ENCODE measurements at places on chromosomes 1 and 21.
A peak's percentile ranks its signal among the peaks of the same experiment; 100 is the strongest.

DNA sequence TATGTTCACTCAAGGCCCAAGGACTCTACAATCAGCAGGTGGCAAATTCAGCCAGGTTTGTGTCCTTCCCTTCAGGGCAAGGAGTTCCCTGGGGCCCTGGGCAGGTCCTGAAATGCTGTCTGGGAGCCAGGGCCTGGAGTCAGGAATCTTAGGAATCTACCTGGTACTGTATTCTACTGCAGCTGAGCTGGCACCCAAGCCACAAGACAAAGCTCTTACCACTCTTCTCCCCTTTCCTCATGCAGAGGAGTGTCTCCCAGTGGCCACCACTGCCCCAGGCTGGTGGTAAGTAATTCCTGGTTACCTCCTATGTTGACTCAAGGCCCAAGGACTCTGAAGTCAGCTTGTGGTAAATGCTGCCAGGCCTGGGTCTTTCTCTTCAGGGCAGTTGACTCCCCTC, 153.4 kb downstream of the NRIP1 start:
- no peak for DNase-seq

DNA sequence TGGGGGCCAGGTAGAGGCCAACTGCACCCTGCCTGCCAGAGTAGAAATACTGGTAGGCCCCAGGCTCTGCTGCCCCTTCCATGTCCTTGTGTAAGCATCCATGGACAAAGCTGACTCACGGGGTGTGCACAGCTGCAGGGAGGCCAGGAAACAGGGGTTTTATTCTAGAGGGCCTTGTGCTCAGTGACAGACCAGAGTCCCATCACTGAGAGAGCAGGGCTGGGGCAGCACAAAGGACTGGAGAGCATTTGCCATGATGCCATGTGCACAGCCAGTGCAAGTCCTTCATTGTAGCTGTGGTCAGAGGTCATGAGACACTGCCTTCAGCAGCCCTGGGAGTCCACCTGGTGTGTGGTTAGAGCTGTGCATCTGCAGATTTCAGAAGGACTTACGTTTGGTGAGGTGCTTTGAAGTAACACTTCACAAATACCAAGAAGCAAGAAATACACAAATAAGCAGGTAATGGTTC, 8.1 kb downstream of the ARF1 start:
- peak; percentile 15 for DNase-seq

GRCh38 chr1:94271373-94271772, 34.0 kb upstream of the ARHGAP29 start:
- no peak for DNase-seq

DNA sequence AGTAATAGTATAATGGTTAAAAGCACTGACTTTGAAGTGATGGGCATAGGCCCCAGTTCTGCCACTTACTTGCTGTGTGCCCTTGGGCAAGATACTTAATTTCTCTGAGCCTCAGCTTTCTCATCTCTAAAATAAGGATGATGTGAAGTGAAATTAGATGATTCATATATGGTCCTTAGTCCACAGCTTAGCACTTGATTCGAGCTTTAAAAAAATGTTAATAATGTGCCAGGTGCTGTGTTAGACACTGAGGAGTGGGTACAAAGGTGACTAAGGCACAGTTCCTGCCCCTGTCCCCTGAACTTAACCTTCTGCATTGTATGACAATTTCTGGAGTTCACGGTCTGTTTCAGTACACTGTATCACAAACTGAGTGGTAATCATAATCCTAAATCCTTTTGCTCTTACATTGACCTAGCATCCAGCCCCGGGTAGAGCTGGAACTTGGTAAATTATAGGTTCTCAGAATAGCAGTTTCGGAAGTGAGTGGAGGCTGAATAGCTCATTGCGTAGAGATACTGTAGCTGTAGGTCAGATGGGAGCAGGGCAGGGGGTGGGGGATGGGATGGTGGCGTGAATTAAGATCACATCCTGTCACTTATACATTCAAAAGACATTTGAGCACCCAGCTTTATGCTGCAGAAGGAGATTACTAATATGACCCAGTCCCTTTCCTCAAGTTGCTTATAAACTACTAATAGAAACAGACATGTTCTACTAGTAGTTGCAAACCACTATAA, 1.5 kb downstream of the ZNF691 start:
- DNase-seq = no peak

DNA sequence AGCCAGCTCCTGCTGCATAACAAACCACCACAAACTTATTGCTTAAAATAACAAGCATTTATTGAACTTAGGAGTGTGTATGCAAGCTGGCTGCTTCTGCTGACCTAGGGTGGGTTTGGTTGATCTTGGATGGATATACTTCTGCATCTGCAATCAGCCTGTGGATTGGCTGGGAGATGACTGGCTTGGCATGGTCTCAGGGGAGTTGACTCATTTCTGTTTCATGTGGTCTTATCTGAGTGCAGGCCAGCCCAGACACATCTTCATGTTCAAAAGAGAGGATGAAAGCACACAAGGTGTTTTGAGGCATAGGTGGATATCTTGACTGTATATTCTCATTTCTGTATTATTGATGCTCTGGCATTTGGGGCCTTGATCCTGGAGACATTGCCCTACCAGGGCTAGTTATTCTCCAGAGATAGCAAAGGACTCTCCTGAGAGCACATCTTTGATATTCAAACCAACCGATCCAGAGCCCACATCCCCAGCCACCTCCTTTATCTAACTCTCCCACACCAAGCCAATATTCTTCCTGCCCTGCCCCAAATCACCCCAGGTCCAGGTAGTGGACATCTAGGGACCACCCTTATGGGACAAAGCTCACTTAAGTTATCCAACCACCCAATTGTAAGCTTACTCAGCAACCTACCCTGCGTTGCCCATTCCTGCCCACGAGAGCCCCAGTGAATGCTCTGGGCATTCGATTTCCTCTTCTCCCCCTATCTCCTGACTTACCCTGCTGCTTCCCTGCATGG, 350.8 kb downstream of the PTPRU start:
- DNase-seq = no peak

GRCh38 chr1:231683439-231684165, 57.0 kb downstream of the DISC1 start:
- no peak for DNase-seq

DNA sequence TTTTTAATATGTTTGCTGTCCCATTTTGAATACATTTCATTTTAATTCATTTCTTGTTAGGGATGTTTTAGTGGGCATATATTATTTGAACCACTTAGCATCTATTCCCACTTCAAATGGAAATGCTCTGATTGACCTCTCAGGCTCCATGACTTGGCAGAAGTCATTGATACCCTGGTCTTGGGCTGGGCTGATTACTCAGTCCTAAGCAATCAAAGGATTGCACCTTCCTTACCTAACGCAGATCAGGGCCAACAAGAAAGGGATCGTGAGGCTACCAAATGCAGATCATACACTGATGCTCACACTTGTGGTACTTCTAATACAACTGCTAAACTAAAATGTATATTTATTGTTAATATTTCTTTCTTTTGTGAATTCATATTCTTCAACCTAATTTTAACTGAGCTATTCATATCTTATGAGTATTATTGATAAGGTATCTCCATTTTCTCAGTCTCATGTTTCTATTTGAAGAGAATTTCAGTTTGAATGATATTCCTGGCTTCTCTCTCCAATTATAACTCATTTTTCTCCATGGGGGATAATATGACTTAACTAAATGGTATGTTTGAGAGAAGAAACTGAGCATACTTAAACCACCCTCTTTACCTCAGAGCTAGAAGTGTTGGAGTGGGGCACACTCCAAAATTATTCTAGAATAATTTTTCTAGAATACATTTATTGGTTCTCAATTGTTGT, 615.5 kb upstream of the ADAMTS5 start:
- no peak for DNase-seq

DNA sequence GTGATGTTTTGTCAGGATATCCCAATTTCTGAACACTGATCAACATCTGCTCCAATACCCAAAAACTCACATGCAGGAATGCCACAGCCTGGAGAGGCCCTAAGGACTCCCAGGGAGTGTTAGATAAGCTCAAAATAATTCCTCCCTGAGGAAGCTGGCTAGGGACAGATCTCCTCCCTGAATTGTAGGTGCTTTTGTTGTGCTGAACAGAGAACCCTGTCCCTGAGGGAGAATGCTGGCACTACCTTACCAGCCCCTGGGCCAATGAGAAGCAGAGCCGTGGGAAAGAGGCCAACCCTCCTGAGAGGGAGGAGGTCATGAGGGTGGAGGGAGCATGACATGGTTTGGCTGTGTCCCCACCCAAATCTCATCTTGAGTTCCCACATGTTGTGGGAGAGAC, 73.6 kb upstream of the PTGFRN start:
- no peak for DNase-seq

GRCh38 chr21:39040494-39041110, 142.6 kb downstream of the PSMG1 start:
- DNase-seq = peak; percentile 48

DNA sequence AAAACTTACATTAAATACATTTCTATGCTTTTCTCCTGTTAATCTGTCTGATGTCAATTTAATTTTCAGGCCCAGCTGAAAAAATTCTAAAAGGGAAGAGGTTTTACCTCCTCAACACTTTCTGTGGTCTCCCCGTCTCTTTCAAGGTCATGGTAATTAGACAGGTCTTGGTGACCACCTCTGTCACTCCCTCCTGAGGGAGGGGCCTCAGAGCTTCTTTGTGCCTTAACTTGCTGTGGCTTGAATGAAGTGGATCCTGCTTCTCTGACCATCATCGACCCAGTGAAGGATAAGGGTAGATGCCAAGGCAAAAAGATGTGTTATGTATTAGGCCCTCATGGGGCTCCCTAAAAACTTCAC, 40.8 kb upstream of the OSBPL9 start:
- DNase-seq = no peak

DNA sequence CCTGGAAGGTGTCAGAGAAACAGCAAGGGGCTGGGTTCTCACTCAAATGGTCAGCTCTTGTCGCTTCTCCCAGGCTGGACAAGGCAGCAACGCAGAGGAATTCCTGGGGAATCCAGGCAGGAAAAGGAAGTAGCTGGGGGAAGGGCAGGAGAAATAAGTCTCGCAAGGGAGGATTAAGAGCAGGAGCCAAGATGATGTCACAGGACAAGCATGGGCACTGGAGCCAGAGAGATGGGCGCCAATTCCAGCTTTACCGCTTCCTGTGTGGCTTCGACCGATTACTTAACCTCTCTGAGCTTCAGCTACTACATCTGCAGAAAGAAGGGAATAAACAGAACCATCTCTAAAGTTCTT, 70.5 kb downstream of the SSBP3 start:
- no peak for DNase-seq

- no peak for DNase-seq
Measured at GRCh38 chr1:11132563-11133293, 33.1 kb upstream of the EXOSC10 start.

DNA sequence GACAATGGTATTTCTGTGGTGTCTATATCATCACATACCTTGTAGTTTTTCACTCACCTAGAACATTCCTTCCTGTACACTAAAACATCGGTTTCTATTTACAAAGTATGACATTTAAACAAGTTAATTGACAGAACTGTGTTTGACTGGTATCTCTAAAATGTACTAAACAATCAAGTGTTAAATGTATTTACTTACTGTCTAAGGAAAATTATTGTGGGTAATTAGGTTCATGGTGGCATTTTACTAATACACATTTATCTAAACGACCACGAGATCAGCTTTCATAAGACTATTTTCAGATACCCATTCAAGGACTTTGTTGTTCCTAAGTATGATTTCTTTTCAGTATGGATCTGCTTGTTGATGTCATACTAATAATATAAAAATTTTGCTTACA, 115.2 kb downstream of the ADGRL2 start:
- DNase-seq = no peak

GRCh38 chr1:91450260-91450659, 45.6 kb upstream of the HFM1 start:
- peak; percentile 38 for DNase-seq

- no peak for DNase-seq
Measured at GRCh38 chr1:62355095-62355494, 35.9 kb upstream of the KANK4 start.

DNA sequence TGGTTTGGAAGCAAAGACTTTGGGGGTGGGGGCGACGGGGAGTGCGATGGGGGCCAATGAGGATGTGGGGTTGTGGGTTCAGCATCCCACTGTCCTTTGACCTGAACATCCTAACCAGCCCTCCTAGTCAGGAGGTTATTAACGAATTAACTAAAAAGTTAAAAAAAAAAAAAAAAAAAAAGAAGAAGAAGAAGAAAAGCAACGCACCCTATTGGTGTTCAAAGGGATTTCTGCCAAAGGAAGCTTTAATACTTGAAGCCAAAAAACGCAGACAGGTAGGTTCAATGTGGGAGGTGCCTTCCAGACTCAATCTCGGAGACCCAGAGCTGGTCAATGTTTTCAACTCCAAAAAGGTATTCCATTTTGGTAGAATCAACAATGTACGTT, 2.2 kb downstream of the CLIC6 start:
- DNase-seq = no peak

GRCh38 chr1:5111581-5111980, 457.2 kb downstream of the AJAP1 start:
- DNase-seq = no peak

DNA sequence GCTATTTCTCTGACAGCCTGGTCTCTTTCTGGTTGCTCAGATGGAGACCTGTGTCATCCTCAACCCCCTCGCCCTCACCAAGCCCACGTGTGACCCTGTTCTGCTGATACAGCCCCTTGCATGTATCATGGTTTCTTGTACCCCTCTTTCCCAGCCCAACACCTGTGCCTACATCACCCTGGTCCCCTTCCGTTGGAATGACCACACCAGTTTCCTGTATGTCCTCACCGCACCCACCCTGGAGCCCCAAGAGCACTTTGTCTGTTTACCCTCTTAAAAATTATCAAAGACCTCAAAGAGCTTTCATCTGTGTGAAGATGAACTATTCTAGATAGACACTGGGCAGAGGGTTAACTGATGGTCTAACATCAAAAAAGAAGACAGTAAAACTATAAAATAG, 179.5 kb downstream of the GALNT2 start:
- DNase-seq = no peak
